ENCODE measurements at places on chromosomes 6 and 20.

GRCh38 chr6:148513145-148514071 lies 170.8 kb downstream of the SASH1 start:
- DNase-seq = peak; percentile 71

GRCh38 chr6:80449726-80450125 lies 343.3 kb downstream of the BCKDHB start:
- no peak for DNase-seq

GRCh38 chr6:3308106-3308505 lies 49.4 kb downstream of the PSMG4 start:
- DNase-seq = no peak

- DNase-seq = no peak
Measured at GRCh38 chr6:133774356-133774755, 114.6 kb upstream of the TCF21 start.

DNA sequence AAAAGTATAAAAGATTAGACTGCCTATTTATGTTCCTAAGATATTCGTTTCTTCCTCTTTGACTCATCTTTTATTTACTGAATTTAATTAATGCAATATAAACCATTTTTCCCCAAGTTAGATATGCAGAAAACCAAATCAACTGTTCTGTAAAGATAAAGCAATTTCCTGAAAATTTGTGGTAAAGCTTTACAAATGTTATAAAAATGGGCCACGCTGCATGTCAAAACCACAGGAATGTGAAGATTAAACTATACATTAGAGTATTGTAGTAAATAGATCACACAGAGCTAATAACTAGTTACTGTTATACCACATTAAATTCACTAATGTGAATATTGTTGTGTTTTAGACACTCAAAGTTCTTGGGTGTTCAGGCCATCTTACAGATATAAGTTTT lies 83.4 kb downstream of the OPN5 start:
- DNase-seq = no peak

DNA sequence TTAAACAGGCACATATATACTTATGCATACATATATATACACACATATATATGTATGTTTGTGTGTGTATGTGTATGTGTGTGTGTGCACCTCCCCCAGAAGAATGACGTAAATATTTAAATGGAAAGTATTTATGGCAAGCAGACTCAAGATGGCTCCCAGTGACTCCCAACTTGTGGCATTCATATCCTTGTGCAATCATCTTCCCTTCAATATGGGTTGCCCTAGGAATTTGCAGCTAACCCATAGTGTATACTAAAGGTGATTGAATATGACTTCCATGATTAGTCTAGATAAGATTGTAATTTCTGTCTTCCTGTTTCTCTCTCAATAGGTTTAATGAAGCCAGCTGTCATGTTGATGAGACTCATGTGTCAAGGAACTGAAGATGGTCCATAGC lies 127.6 kb downstream of the TRDN start:
- DNase-seq = no peak

DNA sequence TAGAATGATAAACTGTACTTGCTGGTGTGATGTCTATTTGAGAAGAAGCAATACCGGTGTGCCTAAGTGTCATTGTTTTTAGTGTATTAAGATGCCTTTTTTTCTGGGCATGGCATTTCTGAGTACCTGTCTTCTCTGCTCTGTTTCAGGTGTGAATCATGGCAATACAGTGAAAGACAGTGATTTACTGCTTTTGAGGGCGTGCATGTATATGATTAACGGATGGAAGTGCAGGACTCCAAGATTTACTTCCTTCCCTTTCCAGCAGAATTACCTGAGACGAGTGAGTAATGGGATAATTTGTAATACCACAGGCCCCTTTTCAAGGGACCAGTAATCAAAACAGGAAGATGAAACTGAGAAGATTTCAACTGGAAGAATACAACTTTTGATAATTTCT lies 315.8 kb downstream of the SOX4 start:
- no peak for DNase-seq

- DNase-seq = no peak
Measured at GRCh38 chr6:135506270-135506997, 8.9 kb upstream of the AHI1 start.

- DNase-seq = peak; percentile 68
Measured at GRCh38 chr6:4313044-4313686, 177.8 kb upstream of the ECI2 start.

- DNase-seq = no peak
Measured at GRCh38 chr20:40948465-40949267, 80.0 kb upstream of the TOP1 start.

DNA sequence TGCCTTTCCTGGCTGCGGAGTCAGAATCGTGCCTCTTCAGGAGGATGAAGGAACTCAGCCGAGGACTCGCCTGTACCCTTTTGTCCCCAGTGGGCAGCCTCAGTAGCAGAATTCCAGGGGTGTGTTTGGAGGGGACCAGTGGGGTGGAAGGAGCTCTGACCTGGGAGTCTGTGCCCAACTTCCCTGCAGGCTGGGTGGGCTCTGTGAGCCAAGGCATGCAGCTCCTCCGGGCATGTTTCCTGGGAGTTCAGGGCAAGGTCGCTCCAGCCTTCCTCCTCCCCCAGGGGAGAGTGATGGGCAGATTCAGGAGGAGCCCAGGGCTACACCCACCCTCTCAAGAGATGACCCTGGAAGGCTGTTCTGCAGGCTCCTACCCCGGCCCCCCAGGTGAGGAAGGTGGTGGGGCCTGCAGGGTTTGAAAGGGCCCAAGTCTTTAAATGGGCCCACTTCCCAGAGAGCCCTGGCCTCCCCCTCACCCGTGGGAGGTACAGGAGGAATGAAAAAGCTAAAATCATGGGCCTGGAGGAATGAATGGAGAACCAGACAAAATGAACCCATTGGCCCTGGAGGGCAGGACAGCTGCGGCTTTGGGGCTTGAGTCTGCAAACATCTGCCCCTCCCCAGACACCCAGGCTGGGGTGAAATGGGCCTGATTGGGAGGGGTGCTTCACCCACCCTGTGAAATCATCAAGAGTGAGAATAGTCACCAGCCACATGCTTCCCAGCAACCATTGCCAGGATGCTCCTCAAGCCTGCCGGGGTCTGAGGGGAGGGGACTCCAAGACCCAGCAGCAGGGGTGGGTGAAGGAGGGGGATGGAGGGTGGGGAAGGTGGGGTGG lies 77.6 kb upstream of the PMEPA1 start:
- DNase-seq = peak; percentile 46

GRCh38 chr6:157800420-157801237 lies 22.4 kb upstream of the SNX9 start:
- DNase-seq = no peak

DNA sequence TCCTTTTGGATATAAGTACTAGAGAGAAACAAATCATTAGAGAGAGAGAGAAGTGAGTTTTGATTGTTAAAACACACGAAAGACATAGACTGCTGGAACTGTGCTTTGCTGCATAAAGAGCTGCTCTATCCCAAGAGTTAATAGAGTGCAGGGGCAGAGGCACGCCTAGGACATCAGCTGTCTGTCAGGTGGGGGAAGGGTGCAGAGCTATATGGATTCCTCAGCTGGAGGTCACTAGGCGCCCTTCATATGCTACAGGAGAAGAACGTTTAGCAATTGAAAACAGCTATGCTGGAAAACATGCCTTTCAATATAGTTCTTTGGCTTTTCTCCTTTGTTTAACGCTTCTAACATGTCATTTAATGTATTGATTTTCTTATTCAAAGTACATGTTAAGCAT lies 169.0 kb upstream of the MCHR2 start:
- DNase-seq = no peak

DNA sequence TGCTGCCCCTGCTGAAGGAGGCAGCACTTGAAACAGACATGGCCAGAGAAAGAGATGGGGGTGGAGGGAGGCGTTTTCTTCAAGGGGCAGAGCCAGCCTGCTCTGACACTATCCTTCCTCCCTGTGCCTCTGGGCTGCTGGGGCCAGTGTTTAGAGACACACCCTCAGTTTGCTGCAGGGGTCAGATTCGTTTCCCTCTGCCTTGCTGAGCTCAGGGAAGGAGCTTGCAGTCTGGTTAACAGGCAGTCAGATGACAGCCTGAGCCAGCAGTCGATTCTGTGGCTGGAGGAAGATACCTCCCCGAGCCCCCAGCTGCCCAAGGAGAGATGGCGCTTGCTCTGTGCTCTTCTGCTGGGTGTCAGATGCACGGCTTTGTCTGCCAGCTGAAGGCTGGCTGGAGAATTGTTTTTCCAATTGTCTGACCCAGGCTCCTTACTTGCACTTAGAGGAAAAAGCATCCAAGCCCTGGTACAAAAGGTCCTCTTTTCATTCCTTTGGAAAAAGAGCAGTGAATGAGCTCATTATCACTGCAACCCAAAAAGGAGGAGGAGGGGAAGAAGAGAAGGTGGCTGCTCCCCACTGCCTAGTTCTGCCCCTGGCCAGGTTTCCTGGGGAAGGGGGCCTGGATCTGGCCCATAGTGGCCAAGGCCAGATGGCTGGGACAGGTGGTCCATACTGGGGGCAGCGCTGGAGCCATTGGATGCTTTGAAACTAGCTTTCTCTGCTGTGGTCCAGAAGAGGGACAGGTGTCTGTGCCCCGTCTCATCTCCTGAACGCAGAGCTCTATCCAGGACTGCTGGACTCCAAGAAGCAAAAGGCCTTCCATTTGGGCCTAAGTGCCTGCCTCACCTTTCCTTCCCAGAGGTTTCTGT lies 88.2 kb downstream of the TCP11 start:
- DNase-seq = no peak

DNA sequence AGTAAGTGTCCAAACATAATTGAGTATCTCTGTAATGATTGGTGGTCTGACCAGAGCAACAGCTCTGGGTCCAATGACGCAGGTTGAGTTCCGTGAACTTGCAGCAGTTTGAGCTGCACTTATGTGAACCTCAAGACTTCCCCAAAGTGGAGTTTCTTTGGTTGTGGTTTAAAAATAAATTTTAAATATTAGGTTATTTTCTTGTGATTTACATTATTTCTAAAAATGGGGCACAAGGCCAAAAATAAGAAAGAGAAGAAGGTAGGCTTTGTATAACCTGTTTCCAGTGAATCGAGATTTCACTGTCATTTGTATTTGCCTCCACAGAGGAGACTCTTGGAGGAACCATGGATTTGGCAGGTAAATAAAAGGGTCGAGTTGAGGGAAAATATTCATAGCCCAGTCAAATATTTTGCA lies 166.4 kb upstream of the ZNF217 start:
- DNase-seq = no peak

DNA sequence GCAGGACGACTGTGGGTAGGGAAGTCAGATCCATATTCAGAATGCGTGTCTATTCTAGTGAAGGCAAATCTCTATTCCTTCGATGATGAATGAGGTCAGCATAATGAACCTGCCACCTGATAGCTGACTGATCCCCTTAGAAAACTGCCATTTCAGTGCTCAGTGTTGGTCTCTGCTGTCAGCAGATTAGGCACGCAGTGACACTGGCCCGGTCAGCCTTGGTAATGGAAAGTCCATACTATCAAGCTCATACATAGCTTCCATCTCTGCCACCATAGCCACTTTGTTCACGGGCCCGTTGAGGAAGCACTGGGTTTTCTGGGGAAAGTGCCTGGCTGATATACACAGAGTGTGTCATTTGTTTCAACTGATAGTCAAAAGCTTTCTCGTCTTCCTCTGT lies 54.0 kb downstream of the C6orf52 start:
- no peak for DNase-seq

DNA sequence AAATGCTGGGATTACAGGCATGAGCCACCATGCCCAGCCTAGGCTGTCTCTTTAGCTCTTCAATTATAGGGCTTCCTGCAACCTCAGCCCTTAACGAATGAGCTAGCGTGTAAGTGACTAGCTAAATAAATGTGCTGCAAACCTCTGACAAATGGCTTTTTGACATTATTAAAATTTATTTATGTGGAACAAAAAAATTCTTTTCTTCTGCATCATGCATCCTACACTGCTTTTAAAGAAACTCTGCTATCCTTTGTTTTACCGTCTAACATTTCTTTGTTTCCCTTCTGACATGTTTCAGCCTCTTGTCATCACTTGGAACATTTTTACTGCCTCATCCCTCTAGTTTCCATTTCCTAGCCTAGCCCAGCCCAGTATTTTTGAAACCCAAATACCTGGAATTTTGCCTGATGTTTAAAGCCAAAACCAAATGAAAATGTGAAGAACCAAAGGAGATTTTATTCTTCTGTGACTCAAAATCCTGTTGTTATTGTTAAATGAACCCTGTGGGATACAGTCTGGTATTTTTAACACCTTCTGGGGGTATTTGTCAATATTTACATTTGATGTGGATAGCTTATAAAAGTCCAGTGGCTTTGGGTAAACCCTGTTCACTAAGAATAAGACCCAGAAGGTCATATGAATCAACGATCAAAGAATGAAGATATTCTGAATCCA lies 9.5 kb downstream of the NT5E start:
- no peak for DNase-seq

DNA sequence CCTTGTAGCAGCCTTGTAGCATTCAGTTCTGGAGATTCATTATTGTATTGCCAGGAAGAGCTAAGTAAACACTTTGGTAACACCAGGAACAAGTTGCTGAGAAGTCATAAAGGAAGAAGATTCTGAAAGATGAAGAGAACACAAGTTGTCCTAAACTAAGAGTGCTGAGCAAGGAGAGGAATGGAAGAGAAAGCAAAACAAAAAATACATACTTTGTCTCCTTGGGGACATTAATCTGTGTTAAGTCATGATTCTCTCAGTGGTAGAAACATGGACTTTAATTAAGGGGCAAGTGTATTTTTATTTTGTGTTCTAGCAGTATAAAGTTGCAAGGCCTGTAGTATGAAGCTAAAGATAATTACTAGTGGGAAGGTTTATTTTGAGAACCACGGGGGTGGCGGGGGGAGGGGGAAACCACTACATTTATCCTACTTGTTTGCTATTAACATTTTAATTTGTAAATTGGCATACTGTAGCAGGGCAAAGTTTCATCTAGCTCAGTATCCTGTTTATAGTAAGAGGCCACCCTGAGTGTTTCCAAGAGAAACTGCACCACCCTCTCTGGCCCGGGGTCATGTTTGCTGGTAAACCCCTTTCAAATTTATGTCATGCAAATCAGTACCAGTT lies 463.0 kb downstream of the CDKAL1 start:
- DNase-seq = no peak

GRCh38 chr6:166639921-166640320 lies 12.9 kb upstream of the RPS6KA2 start:
- DNase-seq = no peak

DNA sequence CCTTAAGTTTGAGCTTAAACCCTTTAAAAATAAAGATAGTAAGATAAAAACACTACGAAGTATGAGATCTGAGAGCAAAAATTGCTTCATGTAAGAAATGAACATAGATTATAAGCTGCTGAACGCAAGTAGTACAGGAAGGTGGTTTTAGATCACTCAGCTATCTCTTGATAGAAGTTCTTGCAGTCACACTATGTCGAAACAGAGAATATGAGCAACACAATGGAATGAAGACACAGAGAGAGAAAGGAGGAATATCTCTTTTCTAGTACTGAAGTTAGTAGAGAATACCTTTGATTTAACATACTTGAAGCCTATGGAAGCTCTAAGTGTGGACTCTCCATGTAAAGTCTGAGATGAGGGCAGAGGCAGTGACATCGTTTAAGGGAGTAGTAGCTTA lies 162.7 kb downstream of the CDK19 start:
- no peak for DNase-seq

DNA sequence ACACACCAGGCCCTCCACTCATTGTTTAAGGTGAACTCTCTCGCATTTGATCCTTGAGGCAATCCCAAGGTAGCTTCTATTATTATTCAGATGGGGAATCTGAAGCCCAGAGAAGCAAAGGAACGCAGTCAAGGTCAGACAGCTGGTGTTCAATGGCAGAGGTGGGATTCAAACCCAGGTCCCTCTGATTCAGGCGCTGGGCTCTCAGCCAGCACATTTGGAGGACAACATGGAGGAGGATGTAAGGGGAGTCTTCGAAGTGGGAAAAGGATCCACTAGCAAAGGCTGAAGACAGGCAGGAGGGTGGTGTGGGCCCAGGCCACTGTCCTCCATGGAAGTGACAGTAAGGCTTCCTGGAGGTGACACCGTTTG lies 13.9 kb upstream of the TTPAL start:
- no peak for DNase-seq

GRCh38 chr6:166987448-166987847 lies 11.7 kb upstream of the CEP43 start:
- no peak for DNase-seq

Data from islet precursor cell (in vitro differentiated cells).